ENCODE measurements at places on chromosomes 6 and 20.

- DNase-seq, result no peak
Observed at GRCh38 chr20:11261533-11262000, 587.8 kb upstream of the JAG1 start.

DNA sequence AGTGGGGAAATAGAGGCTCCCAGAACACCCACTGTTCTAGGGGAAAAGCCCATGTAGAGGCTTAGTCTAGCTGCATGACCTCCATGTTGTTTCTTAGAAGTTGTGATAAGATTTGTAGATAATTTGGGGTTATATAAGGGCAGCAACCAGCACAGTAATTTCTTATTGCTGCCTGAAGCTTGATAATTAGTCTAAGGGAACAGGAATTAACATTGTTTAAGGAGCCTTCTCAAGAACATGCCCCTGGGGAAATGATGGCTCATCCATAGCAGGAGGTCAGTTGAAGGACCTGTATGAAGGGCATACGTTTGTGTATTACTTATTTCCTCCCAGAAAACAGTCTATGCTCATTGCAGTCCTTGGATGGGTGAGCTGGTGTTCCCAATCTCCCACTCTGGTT lies 170.7 kb upstream of the SCGN start:
- no peak for DNase-seq

DNA sequence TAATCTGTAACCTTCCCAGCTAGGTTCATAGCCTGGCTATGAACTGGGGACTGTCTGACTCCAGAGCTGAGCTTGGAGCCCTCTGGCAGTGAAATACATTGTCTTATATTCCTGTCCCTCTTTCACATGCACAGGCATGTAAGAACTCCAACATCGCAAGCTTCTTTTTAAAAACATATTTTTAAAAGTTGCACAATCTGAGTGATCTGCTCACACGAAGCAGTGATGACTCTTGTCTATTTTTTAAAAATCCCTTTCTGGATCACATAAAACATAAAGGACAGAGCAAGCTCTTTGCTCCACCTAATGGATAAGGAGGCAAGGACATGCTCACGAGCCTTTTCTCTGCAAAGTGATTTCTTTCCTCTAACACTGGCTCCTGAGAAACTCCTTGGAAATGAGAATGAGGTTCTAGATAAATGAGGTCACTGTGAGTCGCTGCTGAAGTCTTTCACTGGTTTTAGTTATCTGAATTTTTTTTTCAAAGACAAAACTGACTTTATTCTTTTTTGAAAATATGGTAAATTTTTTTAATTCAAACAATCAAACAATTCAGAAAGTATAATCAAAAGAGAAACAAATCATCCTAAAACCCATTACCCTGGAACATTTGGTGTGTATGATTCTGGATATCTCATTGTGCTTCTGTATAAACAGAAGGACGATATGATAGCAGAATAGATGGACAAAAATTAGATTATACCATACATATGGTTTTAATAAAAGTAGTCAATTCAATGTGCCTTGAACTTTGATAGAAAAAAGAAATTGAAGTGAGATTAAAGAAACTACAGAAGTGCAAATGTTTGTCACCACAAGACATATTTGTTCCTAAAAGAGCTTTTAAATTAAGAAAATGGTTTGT lies 30.8 kb downstream of the IL20RA start:
- no peak for DNase-seq

DNA sequence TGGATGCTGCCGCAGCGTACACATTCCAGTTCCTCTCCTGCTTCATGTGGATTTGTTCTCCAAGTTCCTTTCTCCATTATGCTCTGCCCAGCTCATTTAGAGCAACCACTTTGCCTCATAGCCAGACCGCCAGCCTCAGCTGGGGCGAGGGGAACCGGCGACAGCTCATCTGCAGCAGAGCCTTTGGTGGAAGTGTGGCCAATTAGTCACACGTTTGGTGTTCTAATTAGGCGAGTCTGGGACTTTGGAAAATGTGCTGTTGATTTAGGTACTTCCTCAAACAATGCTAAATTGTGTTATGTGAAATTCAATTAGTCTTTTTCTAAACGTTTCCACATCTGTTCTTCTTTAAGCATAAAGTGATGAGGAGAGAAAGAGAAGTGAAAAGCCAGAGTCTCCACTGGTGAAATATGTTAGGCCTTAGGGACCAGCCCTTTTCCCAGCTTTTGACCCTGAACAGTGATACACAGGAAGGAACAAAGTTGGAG lies 217.9 kb downstream of the TBX18 start:
- DNase-seq, result no peak

GRCh38 chr20:60453388-60454246 lies 495.4 kb downstream of the CDH26 start:
- DNase-seq, result no peak

DNA sequence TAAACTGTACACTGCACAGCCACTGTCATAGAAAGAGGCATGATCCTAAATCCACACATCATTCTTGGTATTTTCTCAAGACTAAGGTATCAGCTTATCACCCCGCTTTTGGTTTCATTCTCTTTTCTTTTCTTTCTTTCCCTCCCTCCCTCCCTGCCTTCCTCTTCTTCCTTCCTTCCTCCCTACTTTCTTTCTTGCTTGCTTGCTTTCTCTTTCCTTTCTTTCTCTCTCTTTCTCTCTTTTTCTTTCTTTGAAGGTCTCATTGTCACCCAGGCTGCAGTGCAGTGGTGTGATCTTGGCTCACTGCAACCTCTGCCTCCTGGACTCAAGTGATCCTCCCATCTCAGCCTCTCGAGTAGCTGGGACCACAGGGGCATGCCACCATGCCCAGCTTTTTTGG lies 81.1 kb downstream of the MAP7 start:
- no peak for DNase-seq

DNA sequence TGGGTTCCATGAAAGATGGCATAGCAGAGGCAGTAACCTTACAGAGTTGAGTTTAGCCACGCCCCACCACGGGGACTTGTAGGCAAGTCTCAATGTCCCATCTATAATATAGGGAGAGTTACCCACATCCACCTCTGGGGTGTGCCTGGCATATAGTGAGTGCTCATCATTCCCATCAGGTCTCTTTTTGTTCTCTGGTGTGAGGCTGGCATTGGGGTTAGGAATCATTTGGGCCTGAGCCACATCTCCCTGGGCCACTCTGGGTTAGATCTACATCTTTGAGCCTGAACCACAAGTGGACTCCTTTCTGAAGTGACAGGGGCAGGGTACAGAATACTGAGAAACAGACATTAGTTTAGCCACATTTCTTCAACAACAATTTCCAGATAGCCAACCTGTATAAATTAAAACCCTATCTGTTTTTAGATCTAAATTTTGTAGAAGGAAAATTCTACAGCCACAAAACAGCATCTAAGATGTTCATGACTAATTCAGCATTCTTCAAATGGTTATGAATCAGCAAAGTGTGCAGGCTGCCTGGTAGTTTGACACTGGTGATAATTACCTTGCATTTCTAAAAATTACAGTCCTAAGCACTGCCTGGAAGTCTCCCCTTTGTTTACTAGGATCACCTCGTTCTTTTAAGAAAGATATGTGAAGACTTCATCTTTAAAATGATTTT lies 20.1 kb downstream of the RNF24 start:
- DNase-seq, result no peak

- DNase-seq, result no peak
Observed at GRCh38 chr6:12436683-12437082, 146.5 kb downstream of the EDN1 start.

DNA sequence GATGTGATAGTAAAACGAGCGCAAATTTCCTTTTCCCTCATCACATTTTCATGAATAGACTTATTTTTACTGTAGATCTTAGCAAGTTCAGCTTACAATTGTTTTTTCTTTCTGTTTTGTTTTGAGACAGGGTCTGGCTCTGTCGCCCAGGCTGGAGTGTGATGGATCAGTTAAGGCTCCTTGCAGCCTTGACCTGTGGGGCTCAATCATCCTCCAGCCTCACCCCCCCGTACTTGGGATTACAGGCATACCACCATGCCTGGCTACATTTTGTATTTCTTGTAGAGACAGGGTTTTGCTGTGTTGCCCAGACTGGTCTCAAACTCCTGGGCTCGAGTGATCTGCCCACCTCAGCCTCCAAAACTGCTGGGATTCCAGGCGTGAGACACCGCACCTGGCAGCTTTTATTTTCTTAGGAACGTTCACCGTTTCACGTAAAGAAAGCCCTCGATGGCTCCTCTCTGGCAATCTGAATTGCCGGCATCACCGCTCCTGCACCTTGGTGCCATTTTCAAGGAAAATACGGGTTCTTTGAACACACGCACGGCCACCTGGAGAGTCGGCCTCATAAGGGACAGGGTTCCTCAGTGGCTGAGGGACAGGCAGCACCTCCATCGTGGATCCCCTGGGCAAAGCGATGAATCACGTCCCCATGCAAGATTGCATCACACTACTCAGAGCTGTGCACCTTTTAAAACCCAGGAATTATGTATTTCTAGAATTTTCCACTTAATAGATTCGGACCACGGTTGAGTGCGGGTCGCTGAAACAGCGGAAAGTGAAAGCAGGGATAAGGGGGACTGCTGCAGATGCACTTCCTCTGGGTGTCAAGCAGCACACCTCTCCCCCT lies 78.7 kb downstream of the IRF4 start:
- no peak for DNase-seq

GRCh38 chr20:37945091-37945547 lies 42.2 kb downstream of the VSTM2L start:
- DNase-seq, result no peak

All from spinal cord (tissue), 10 donors.